Heart left ventricle (tissue), 16 donors: ENCODE measurements at places on chromosomes 2 and 18.
A peak's percentile ranks its signal among the peaks of the same experiment; 100 is the strongest.

- no peak for DNase-seq
Observed at GRCh38 chr2:9097892-9098291, 94.4 kb upstream of the MBOAT2 start.

DNA sequence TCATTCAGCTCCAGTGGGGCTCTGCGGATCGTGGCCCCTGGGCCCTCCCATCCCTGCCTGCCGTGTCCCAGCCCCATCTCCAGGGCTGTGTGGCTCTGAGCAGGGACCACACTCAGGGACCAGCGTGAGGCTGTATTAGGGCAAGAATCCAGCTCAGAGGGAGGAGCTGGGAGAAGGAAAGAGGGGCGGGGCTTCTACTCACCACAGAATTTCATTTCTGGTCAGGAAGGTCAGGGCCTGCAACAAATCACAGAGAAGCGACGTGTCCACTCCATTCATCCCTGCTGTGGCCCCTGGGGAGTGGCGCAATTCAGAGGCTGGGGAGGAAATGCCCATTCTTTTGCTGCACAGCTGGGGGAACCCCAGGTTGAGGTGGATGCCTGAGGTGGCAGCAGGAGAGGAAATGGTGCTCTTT lies 828 bp downstream of the CIB4 start:
- DNase-seq, result no peak

DNA sequence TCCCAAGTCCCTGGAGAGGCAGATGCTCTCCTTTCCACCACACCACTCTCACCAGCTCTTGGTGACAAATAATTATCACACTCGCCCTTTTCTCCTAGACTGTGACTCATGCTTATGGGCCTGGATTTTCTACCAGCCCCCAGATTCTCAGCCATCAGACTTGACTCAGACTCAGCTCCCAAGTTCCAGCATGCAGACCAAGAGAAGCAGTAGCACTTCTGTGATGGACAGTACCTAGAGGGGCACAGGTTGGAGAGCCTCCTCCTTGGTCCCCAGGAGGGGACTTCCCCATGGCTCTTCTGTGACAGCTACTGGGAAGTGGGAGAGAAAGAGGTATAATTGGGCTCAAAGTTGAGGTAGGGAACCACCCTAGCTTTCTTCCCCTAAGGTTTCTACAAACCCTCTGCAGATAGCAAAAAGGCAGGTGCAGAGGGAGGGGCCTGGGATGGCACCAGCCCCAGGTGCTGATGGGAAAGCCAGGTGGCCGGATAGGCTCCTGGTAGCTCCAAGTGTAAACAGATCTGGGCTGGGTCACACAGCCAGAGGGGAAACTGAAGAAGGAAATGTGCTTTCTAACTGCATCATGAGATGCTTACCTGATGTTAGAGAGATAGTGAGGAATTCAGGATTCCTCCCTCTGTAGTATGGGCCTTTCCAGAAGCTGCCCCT lies 4.1 kb downstream of the TCF23 start:
- no peak for DNase-seq

GRCh38 chr2:104703669-104704068 lies 150.2 kb upstream of the POU3F3 start:
- DNase-seq, result no peak

DNA sequence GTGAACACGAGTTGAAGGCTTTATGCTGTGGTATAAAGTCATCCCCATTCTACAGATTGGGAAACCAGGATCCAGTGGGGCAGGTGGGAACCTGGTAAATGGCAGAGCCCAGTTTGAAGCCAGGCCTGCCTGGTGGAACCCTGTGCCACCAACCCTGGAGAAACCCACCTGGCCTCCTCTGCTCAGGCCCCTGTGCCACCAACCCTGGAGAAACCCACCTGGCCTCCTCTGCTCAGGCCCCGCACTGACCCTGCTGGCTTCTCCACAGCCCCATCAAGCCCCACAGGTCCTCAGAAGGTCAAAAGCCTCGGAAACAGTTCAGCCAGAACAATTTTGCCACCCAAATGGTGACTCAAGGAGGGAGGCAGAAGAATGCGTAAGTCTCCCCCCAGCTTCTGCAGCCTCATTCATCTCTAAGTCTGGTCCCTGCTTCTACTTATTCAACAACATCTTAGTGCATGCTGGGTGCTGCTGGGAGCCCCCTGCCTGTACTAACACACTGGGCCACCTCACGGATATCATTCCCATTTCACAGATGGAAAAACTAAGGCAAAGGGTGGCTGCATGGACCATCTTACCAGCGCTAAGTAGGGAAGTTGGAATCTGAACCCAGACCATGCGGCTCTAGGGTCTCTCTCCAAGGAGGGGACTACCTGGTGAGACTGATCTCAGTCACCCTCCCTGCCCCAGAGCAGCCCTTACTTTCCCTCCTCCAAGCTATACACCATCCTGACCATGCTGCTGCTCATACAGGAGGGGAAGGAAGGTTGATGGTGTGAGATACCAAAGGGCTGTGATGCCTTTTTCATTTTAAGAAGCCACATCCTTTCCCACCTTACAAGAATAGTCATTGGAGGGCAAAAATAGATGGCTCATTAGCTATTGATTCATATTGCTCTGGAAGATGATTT lies 93.7 kb upstream of the ID2 start:
- no peak for DNase-seq

- no peak for DNase-seq
Observed at GRCh38 chr2:86302320-86302719, 35.1 kb downstream of the REEP1 start.

DNA sequence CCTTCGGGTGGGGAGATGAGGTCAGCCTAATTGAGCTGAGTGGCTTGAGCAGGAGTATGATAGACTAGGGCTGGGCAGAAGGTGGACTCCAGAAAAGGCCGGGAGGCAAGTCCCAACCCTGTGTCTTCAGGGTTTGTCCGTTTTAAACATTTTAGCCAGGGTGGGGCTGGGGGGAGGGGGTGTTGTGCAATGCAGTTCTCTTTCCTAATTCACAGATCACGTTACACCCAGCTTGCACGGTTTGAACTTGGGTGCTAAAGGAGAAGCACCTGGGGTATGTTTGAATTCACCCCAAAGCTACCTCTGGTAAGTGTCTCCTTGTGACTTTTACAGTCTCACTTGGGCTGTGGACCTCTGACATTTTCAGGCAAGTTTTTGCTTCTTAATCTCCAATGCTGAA lies 233.3 kb downstream of the AGAP1 start:
- no peak for DNase-seq

GRCh38 chr2:164967781-164968228 lies 12.5 kb upstream of the SLC38A11 start:
- DNase-seq, result no peak

DNA sequence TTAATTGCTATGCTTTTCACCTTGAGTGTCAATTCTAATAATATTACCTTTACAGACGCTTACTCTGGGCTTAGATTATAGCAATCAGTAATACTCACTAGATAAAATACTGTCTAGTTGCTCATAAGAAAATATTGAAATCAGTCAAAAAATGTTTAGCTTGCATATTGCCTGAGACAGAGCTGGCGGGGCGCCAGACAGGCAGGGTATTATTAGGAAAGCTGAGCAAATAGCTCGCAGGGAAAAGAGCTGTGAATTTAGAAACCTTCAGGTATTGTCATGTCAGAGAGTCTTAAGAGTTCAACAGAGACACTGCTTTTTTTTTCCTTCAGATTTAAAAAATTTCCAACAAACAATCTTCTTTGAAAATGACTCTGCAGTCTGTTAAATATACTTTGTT lies 118.4 kb downstream of the MEIS1 start:
- peak; percentile 61 for DNase-seq

- no peak for DNase-seq
Observed at GRCh38 chr18:79720359-79720733, 40.7 kb downstream of the CTDP1 start.

DNA sequence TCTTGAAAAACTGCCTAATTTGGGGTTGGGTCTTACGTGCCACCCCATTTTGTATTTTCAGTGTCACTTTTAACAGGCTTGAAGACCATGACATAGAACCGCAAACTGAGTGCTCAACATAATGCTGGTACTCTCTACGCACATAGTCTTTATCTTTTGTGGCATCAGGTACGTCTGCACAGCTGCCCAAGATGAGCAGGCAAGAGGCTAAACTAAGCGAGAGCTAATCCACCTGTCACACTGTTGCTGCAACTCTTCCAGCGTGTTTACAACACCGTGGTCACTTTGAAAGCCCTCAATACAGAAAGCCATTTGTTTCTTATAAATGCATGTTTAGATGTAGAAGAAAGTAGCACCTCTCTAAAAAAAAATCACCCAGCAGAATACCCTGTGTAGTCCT lies 270.0 kb upstream of the TCF4 start:
- DNase-seq, result no peak

GRCh38 chr2:38602136-38602731 lies 494 bp downstream of the HNRNPLL start:
- peak; percentile 34 for DNase-seq
